ENCODE measurements at places on chromosomes 7 and 10.

- DNase-seq = peak; percentile 56
Observed at GRCh38 chr7:5699467-5700384, 81.7 kb downstream of the RNF216 start.

GRCh38 chr10:58152673-58153263, 114.9 kb downstream of the IPMK start:
- DNase-seq = peak; percentile 68

DNA sequence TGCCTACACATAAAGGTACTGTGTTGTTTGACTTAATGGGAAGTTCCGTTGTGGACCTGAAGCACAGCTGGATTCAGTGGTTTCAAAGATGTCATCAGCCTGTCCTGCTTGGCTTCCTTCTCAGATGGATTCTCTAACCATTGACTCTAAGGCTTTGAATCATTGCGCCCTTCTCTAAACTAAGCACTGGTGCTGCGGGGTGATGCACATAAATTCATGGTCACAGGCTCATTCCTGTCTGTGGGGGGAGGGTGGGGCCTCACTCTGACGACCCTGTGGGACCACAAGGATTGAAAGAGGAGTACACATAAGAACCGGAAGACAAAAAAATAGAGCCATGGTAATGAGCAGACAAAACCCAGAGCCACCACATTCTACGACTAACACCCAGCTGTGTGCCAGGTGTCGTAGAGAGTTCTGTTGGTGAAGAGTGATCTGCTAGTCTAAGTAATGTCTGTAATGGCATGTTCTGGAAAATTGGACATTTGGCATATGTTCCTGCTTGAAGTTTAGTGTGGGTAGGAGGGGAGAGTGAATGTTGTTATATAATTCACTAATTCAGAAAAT, 97.3 kb upstream of the YAE1 start:
- DNase-seq = no peak

DNA sequence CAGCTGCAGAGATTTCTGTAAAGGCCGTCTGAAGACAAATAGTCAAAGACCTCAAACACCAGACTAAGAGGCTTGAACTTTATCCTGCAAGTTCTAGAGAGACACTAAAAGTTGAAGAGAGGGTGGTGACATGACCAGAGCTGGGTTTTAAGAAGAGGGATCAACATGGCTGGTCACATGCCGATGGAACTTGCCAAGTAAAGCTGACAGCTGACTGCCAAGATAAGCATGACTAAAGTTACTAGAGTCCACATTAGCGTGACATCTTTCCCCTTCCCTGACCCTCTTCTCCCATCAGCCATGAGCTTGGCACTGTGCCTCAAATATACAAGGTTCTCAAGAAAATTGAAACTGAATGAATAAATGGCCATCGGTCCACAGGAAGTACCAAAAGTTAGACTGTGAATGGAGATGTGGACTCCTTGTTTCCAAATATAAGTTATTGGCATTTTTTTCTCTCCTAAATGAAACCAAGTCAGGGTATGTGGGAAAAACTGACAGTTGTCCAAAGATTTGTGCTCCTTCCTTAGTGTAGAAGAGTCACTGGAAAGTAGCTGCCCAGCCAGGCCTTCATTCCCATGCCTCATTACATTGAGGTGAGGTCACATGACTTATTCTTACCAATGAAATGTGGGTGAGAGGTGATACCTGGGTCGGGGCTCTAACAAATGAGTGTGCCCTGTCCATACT, 24.5 kb downstream of the XPNPEP1 start:
- DNase-seq = no peak

DNA sequence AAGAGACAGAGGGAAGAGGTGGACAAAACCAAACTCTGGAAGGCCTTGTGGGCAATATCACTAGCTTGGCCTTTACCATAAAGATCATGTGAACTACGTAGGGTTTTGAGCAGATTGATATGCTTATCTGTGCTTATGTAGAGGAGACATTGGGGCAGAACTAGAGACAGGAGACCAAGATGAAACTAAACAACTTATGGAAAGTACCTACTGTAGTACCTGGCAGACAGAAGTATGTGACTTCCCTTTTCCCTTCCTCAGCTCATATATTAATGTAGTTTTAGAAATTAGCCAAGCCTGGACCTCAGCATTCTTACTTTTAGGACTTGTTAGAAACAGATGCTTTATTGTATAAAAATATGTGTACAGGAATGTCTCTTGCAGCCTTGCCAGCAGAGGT, 14.0 kb upstream of the IL6 start:
- DNase-seq = no peak

- DNase-seq = no peak
Observed at GRCh38 chr7:18313965-18314364, 181.6 kb upstream of the HDAC9 start.

DNA sequence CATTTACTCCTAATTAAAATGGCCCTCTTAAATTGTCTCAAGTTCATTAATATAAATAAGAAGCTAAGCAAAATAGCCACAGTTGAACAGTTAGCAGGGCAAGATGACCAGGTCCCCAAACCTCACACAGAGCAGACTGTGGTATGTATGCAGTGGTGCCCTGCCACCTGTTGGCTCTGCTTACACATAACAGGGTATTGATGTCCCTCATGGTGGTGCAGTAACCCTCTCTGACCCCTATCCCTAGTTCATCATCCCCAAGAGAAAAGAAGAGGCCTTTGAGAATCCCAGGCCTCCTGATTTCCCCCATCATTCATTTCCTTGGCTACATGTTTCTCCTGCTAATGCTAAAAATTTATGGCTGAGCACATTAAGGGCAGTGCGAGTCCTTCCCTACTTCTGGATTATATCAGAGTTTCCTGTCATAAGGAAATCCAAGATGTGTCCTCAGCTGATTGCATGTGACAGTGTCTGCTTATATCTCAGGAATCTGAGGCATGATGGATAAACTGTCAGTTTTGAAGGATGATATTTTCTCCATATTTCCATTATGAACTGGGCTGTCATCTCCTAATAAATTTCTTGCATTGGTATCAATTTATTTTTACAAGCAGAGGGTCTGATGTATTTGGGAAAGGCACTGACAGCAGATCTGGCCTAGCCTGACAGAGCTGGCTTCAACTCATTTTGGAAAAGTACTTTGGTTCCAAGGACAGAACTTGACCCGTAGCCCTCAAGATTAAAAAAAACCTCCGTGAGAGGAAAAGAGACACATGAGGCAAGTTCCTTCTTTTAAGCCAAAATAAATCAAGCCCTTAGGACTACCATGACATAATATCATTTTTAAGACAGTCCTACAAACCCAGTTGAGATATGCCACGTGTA, 880.6 kb downstream of the LRMDA start:
- no peak for DNase-seq

GRCh38 chr7:140501966-140502365, 22.7 kb upstream of the MKRN1 start:
- no peak for DNase-seq

DNA sequence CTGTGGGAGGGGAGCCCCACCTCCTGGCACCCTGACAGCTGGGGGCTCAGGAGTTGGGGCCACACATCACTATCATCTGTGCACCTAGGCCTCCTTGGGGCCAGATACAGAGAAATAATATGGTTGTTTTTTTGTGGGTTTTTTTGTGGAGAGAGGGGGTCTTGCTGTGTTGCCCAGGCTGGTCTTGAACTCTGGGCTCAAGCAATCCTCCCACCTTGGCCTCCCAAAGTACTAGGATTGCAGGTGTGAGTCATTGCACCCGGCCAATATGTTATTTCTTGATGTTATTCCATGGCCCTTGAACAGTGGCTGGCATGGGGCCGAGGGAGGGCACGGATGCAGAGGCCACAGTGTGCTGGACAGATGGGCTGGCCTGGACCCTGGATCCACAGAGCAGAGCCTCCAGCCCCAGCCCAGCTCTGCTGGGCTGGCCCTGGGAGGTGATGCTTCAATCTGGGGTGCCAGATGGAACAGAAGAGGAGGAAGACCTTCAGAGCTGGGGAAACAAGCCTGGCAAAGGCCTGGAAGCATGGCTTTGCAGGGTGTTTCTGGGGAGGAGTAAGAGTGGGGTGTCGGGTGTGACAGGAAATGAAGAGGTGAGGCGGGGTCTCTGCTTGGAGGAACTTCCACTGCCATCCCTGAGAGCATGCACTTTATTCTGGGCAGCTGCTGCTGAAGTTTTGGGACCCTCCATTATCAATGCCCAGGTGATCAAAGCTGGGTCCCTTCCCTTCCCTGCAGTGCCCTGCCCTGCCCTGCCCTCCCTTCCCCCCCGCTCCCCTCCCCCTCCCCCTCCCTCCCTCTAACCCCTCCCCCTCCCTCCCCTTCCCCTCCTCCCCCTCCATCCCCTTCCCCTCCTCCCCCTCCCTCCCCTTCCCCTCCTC, 3.7 kb upstream of the FZD9 start:
- DNase-seq = no peak

DNA sequence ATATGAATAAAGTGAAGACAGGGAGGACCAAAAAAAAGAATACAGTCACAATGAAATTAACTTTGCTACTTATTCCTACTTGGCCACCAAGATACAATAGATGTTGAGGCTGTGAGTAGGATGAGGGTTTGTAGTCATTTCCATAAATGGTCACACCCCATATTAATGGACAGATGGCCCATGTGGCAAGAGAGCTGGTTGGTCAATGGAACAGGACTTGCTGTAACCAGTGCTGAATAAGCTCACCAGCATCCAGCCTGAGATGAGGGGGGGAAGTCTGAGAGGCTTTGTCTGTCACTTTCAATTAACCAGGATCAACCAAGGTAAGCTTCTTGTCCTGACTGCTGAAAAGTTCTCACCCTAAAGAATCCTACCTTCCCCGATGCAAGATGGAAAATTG, 130.4 kb upstream of the KCNMA1 start:
- no peak for DNase-seq

GRCh38 chr10:14408139-14408538, 77.4 kb upstream of the FRMD4A start:
- DNase-seq = peak; percentile 15

- no peak for DNase-seq
Observed at GRCh38 chr10:100021322-100021721, 11.6 kb upstream of the DNMBP start.

DNA sequence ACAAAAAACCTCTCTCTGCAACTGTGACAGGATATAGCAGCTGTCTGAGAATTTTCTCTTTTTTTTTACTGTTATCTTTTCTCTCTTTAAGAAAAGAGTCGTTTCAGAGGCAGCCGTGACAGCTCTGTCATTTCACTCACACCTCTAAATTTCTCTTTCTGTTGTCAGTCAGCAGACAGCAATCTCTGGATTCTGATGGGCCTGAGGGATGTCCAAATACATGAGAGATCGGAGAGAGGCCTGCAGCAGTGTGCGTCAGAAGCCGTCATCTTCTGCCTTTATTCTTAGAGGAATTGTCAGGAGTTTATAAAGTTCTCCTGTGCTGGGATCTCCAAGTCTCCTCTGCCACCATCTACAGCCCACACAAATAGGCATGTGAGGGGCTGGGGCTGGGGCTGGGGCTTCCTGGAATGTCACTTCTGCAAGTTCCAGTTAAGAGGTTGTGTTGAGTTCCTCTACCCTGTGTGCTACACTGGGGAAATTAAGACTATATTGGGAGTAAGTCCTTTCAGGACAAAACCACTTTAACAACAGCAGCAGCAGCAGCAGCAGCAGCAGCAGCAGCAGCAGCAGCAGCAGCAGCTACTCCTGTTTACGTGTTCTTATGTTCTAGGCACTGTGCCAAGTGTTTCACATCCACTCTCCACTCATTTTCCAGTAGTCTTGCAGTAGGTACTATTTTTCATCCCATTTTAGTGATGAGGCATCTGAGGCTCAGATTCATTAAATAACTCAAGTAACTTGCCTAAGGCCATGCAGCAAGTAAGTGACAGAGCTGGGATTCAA, 541.3 kb downstream of the LRMDA start:
- DNase-seq = peak; percentile 66

GRCh38 chr7:48059706-48060105, 24.4 kb downstream of the C7orf57 start:
- no peak for DNase-seq

- DNase-seq = no peak
Observed at GRCh38 chr7:33841031-33841430, 64.3 kb upstream of the BMPER start.

DNA sequence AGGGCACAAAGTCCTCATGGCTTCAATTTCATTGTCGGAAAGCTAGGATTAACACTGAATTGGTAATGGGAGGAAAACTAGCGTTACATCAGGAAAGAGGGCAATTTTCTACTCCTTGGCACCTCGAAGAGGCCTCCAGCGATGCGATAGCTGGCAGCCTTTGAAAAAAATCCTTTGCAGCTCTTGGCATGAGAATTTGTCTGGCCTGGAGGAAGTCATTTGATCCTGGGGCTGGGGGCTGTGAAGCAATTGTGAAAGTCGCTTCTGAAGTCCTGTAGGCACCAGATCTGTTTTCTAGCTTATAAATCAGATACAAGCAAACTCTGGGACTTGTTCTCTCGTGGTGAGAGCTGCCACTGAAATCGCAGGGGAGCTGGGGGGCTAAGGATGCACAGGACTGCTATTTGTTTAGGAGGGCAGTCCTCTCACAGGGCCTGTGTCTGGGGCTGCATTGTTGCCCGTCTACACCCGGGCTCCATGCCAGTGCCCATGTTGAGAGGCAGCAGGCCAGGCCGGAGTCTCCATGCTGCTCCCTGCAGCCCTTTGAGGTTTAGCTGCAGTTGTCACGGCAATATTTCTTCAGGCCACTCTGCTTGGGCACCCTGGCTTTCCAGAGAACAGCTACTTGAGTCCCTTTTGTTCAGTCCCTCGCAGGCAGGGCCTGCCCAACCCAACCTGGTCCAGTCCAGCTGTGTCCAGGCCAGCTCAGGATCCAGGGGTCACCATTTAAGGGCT, 206.8 kb upstream of the LYZL1 start:
- DNase-seq = no peak

DNA sequence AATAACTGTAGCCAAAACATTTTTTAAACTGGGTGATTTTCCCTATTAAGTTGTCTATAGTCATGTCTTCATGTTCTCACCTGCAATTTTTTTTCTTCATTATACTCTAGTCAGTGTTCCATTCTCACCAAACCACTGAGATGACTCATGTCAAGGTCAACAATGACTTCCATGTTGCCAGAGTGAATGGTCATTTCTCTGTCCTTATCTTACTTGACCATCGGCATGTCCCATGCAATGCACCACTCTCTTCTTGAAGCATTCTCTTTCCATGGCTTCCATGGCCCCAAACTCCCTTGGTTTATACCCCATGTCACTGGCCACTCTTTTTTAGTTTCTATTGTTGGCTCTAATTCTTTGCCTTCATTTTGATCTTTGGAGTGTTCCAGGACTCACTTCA, 173.9 kb downstream of the PPP1R17 start:
- DNase-seq = no peak

- DNase-seq = no peak
Observed at GRCh38 chr10:77542710-77543259, 94.8 kb downstream of the KCNMA1 start.

DNA sequence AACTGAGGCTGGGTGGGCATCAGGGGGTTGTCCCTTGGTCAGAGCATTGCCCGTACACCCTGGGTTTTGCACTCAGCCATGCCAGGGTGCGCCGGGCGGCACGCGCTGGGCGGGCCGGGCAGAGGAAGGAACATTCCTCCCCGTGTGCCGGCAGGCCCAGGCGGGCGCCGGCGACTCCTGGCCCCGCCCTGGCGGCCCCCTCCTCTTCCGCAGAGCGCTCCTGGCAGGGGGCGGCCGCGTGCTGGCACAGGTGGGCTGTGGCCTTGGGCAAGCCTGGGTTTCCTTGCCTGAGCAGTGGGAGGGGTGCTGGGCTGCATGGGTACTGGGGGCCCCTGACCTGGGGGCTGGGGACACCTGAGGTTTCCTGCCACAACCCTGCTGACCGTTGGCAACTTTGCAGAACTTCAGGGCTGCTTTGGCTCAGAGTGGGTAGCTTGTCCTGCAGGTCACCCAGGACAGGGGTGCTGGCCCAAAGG, 3.9 kb downstream of the LFNG start:
- no peak for DNase-seq

- DNase-seq = peak; percentile 73
Observed at GRCh38 chr7:94423863-94424735, 29.4 kb downstream of the COL1A2 start.
